Cortex of kidney (tissue), 1 donor: ENCODE measurements at places on chromosomes 5 and 9.

GRCh38 chr9:137303151-137303892 is 1.3 kb upstream of the NRARP start:
- no peak for DNase-seq

- no peak for DNase-seq
These were observed 17.9 kb downstream of the COL27A1 start for GRCh38 chr9:114172981-114173833.

DNA sequence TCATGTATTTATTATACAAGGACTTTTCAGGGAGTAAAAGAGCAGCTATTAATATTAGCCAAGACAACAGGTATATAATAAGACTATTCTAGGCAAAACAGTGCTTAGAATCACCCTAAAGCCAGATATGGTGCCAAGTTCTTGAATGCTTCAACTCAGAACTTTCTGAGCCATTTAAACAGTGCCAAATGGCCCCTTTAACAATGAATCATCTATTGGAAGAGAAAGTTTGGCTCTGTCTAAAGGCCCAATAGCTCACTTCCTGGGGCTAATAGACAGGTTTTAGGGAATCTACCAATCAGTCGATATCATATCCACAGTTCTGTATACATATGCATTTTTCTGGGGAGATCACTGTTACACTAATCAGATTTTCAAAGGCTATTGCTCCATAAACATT is 42.9 kb downstream of the ZNF474 start:
- DNase-seq: no peak

- no peak for DNase-seq
These were observed 284.8 kb downstream of the PDE4D start for GRCh38 chr5:59608745-59609144.

DNA sequence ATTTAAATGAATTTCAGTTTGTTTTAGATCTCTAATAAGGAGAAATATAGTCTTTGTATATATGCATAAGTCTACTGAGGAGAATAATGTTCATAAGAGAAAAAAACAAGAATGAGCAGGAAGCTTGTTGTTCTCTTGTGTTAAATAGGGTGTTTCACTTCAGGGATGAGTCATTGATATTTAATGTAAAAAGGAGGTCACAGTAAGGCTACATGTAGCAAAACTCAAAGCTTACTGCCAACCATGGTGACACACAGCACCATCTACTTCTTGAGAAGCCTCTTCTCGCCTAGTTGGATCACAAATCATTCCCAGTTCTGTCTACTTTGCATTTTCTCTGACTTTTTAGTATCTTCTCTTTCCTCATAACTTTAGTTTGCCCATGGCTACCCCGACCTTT is 1466.0 kb upstream of the C9orf72 start:
- DNase-seq: no peak

- no peak for DNase-seq
These were observed 37.3 kb upstream of the FBP1 start for GRCh38 chr9:94676446-94677131.

DNA sequence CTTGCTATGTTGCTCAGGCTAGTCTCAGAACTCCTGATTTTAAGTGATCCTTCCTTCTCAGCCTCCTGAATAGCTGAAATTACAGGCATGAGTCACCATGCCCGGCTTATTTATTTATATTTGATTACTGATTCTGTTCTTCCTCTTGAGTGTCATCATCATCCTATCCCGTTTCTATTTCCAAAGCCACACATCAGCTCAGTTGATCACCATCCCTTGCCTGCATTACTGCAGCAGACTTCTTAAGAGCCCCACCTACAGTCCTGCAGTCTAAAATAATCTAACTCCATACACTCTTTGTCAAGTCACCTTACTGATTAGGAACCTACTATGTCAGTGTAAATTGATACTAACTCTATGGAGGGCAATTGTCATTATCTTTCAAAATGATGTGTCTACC is 138.9 kb upstream of the RAI14 start:
- DNase-seq: no peak

- DNase-seq: no peak
These were observed 76.3 kb upstream of the TNC start for GRCh38 chr9:115194216-115194615.

GRCh38 chr9:17600962-17601593 is 22.2 kb downstream of the SH3GL2 start:
- DNase-seq: no peak

GRCh38 chr5:103938146-103938695 is 375.6 kb upstream of the NUDT12 start:
- no peak for DNase-seq

DNA sequence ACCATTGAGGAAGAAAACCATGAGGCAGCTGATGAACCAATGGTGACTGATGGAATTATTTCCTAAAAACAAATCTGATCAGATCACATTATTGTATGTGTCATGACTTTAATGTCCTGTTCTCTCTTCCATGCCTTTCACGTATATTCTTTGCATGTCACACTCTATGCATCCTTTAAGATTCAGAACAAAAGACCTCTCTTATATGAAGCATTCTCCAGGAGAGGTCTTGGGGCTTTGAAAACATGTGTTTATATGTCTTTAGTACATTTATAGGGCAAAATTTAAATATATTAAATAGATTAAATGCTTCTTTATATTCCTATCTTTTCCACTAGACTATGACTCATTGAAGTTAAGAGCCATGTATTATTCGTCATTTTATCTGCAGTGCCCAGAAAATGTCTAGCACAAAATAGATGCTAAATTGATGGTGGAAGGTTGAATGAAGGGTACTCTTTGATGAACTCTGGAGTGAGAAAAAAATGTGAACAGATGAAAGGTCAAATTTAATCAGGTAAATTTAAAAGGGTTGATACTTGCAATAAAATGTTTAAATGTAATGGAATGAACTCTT is 196.3 kb downstream of the PSAT1 start:
- DNase-seq: no peak

DNA sequence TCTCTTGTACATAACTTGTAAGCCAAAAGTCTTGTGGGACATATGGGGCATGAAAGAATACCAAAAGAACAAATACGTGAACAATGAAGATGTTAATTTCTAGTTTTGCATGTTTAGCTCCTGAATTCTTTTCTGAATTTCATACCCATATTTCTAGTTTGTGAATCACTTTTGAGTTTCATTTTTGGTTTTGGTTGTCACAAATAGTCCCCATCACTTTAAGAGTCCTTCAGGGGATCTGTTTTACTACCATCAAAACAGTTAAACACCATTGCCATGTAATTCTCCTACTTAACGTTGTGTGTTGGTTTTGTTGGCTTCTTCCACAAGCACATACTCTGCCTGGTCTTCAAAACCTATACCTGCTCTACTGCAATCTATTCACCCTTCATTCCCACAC is 27.0 kb downstream of the VCAN start:
- DNase-seq: no peak

DNA sequence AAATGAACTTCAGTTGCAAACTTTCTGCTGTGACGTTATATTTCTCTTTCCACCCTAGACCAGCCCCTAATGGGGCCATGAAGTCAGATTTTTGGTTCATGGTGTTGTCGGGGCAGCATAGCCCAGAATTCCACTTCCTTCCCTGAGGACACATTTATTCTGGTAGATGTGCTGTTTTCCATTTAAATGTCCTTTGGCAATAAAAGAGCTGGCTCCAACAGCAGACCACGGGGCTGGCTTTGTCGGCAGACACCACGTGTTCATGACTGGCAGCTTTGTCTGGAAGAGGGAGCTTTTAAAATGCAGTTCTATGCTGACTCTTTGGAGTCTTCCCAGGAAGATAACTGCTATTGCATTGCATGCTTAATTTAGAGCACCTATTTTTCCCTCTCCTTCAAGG is 17.6 kb upstream of the LCP2 start:
- no peak for DNase-seq

DNA sequence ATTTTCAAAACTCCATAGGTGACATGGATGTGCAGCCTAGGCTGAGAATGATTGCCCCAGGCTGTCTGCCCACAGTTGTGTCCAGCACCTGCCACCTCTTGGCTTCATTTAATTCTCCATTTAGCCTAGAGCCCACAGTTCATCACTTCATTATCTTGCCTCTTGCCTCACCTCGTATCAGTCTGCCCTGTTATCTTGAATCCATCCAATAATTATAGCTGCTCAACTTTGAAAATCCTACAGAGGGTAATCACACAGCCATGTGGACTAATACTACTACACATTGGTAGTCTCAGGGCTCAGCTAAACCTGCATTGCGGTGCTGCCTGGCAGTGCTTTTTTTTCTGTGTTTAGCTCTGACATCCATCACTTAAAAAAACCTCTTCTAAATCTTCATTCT is 7.4 kb downstream of the UGCG start:
- DNase-seq: no peak

GRCh38 chr5:72308853-72309191 is 11.2 kb downstream of the MRPS27 start:
- DNase-seq: no peak
